T-helper 17 cell (primary cell): ENCODE measurements at places on chromosomes 1 and 21. TPM values are rescaled to one million over a fixed set of nuclear protein-coding genes. Genes with fewer than 3 reads are reported as not detected.

COL24A1 gene
- total RNA-seq, result 0.94 TPM

LAMC2 gene
- total RNA-seq, result not detected

CTSS gene
- total RNA-seq, result 139 TPM

GNG12 gene
- not detected for total RNA-seq

PLPPR4 gene
- total RNA-seq, result not detected

SEMA6C gene
- 9.5 TPM for total RNA-seq

TSHB gene
- not detected for total RNA-seq

NTMT2 gene
- not detected for total RNA-seq

DNM3 gene
- total RNA-seq, result 22.5 TPM

CCDC185 gene
- total RNA-seq, result not detected

FAM20B gene
- 18.1 TPM for total RNA-seq

ZFP69B gene
- total RNA-seq, result 2.1 TPM

PAPPA2 gene
- 0.73 TPM for total RNA-seq

LRRC38 gene
- not detected for total RNA-seq

FCRL2 gene
- 3.9 TPM for total RNA-seq

HRNR gene
- total RNA-seq, result not detected

LRRC53 gene
- not detected for total RNA-seq

OLIG2 gene
- total RNA-seq, result not detected

DISP3 gene
- 1.1 TPM for total RNA-seq

FCAMR gene
- not detected for total RNA-seq

SPRR1A gene
- total RNA-seq, result not detected

KIAA0040 gene
- 31.5 TPM for total RNA-seq

SPRR1B gene
- not detected for total RNA-seq

RHCE gene
- total RNA-seq, result not detected

FCRLB gene
- total RNA-seq, result 0.16 TPM

CSF3R gene
- 13.0 TPM for total RNA-seq

TTC13 gene
- 34.7 TPM for total RNA-seq

S100B gene
- not detected for total RNA-seq

CTH gene
- 5.8 TPM for total RNA-seq

RGL1 gene
- total RNA-seq, result 1.0 TPM

GFI1 gene
- 10.2 TPM for total RNA-seq

LYPD8 gene
- not detected for total RNA-seq

DNAJC16 gene
- 20.5 TPM for total RNA-seq

SMAP2 gene
- total RNA-seq, result 169 TPM

PLEKHN1 gene
- total RNA-seq, result 4.3 TPM

SPATA17 gene
- not detected for total RNA-seq

GREM2 gene
- 5.5 TPM for total RNA-seq

ASB17 gene
- not detected for total RNA-seq

PDZK1 gene
- total RNA-seq, result not detected

XCL1 gene
- not detected for total RNA-seq

CNN3 gene
- 1.7 TPM for total RNA-seq

PROX1 gene
- not detected for total RNA-seq

S100A2 gene
- not detected for total RNA-seq

TAS1R1 gene
- not detected for total RNA-seq

SLC30A10 gene
- total RNA-seq, result not detected

RNU1-2 gene
- 3,182 TPM for total RNA-seq

LMX1A gene
- not detected for total RNA-seq

AMPD2 gene
- total RNA-seq, result 471 TPM

WDR47 gene
- 19.0 TPM for total RNA-seq

LCE2A gene
- total RNA-seq, result not detected
